A549 treated with GW870086 at 1 μM for 4 hours (cell line): ENCODE measurements at places on chromosomes 12 and 14. TPM values are rescaled to one million over a fixed set of nuclear protein-coding genes. Genes with fewer than 3 reads are reported as not detected.

The TAS2R10 gene
- not detected in 5 replicates for total RNA-seq

The C12orf60 gene
- total RNA-seq: 1.5 to 2.4 TPM (median 1.8 TPM) in 5 replicates

The C1QL4 gene
- 4.9 to 6.2 TPM (median 5.7 TPM) in 5 replicates for total RNA-seq

The PTPN21 gene
- total RNA-seq: 6.4 to 8.5 TPM (median 7.9 TPM) in 5 replicates

The CLBA1 gene
- total RNA-seq: 15.5 to 17.6 TPM (median 16.2 TPM) in 5 replicates

The SLC7A7 gene
- total RNA-seq: 18.5 to 20.1 TPM (median 18.8 TPM) in 5 replicates

The HSPA2 gene
- 34.1 to 40.2 TPM (median 36.5 TPM) in 5 replicates for total RNA-seq

The IL31 gene
- not detected in 5 replicates for total RNA-seq

The SLC10A1 gene
- not detected in 5 replicates for total RNA-seq

The MLEC gene
- total RNA-seq: 83.9 to 99.9 TPM (median 87.0 TPM) in 5 replicates
